Bronchial epithelial cell (primary cell): ENCODE measurements at places on chromosomes 12 and 14.

- DNase-seq: no peak
Measured at GRCh38 chr12:118549510-118549980, 173.2 kb downstream of the SUDS3 start.

GRCh38 chr14:103733651-103734050 lies 18.0 kb downstream of the ZFYVE21 start:
- DNase-seq: peak; percentile 57

- DNase-seq: no peak
Measured at GRCh38 chr14:103488960-103489359, 33.7 kb downstream of the CKB start.

DNA sequence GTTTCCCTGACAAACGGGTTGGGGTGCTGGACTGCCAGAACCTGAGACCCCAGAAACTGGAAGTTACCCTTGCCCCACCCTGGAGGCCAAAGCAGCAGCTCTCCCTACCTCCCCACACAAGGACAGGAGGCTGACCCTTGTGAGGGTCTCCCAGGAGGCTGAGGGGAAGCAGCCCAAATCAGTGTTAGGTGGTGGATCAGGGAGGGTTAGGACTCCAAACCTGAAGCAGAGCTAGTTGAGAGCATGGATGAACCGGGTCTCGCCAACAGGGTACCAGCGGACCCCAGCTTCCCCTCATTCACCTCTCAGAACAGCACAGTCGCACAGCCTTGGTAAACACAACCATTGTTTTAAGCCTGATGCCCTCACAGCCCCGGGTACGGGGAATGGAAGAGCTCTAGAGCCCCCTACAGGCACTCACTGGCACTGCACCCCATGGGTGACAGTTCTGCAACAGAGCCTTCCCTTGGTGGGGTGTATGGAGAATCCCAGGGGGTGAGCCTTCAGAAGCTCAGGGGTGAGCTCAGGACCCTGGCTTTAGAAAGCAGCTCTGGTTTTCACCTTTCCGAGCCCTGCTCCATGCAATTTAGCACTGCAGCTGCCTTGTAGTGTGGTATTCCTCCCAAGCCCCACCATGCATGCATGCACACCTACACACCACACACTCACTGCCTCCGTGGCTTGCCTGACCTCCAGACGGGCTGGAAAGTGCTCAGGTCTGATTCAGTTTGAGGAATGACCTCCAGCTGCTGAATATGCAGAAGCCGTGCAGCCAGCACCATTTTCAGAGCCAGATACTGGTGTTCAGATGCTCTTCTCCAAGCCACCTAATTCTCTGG lies 11.2 kb downstream of the ESRRB start:
- peak; percentile 35 for DNase-seq

- no peak for DNase-seq
Measured at GRCh38 chr12:96994900-96995299, 87.8 kb downstream of the NEDD1 start.

DNA sequence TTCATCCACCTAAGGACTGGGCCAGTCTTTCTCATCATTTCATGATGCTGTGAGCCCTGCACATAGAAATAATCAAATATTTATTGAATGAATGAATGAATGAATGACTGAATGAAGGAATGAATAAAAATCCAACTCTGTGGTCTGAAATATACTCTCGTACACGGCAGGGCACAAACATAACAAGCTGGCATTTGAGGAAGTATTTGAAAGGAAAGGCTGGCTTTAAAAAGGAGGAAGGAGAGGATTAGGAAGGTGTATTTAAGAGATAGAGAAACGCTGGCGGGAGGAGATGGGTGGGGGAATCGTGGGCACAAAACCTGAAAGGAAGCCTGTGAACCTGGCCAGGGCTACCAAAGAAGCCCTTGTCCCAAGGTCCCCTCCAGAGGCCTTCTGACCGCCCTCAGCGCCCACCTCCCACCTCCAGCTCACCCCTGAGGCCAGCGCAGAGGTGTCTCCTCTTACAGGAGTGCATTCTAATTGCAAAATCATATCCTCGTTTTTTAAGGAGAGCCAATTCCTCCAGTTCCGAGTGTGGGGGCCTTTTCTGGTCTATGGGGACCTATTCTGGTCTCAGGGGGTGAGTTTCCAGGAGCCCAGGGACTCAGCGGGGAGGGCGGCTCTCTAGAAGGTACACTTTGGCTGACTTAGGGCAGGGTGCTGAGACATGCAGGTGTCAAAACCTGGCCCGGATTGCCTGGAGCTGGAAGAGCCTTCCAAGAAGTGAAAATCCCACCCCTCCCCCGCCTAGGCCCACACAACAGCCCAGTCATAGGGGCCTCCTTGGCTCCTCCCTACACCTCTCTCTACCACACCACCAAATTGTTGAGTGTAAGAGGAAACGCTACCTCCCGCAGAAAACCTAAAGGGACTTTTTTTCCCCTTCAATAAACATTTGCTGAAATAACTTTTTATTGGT lies 8.7 kb upstream of the JDP2 start:
- DNase-seq: peak; percentile 37

DNA sequence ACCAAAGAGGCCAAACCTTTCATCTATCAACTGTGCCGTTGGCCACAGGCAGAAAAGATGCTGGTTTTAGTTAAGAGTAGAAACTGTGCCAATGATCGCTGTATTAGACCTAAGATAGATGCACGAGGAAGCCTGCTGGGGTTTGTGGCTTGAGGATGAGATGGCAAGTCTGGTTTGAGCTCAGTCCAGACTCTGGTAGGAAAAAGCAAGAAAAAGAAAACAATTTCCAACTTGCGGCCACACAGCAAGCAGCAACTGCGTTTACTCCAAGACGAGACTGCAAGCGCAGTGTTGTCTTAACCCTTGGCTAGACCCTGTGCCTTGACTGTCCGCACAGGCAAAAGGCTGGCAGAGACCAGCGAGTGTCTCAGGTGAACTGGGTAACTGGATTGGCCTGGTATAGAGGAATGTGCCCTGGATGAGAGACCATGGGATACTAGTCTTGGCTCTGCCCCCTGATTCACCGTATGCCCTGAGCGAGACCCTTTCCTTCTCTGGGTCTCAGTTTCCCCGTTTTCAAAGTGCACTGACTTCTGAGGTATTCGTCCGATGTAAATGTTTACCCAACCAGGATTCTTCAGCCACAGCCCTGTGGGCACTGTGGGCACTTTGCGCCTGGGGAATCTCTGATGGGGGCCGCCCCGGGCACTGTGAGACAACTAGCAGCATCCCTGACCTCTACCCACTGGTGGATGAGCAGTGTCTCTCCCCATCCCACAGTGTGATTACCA lies 113.4 kb downstream of the DICER1 start:
- no peak for DNase-seq

DNA sequence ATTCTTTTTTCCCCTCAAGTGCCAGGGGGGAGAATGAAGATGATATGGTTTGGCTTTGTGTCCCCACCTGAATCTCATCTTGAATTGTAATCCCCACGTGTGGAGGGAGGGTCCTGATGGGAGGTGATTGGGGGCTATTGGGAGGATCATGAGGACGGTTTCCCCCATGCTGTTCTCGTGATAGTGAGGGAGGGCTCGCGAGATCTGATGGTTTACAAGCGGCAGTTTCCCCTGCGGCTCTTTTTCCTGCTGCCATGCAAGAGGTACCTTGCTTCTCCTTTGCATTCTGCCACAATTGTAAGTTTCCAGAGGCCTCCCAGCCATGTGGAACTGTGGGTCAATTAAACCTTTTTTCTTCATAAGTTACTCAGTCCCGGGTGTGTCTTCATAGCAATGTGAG lies 173.7 kb downstream of the CAND1 start:
- no peak for DNase-seq

DNA sequence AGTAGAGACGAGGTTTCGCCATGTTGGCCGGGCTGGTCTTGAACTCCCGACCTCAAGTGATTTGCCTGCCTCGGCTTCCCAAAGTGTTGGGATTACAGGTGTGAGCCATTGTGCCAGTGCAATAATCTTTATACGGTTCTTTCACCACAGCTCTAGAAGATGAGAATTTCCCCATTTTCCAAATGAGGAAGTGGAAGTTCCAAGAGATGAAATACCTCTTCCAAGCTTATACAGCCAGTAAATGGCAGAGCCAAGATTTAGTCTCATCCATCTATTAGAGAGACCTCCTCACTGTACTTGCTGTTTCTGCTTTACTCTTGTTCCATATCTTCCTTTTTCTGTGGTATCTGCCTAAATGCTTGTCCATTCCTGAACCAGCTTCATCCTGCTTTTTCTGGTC lies 3.1 kb upstream of the LMNTD1 start:
- no peak for DNase-seq

DNA sequence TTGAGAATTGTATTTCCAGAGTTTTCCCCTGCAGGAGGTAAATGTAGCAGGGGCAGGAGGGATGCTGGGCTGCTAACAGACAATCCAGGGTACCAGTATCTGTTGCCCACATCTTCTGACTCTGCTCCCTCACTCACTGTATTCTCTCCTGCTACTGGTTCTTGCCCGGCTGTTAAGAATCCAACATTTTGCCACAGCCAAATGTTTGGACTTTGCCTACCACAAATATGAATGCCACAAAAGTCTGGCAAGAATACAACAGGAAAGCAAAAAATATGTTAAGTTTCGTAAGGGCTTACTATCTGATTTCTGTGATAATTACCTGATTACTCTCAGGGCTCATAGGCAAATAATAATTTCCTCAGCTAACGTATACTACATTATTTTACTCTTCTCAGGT lies 160.0 kb downstream of the BCAT1 start:
- no peak for DNase-seq

- no peak for DNase-seq
Measured at GRCh38 chr14:37490607-37491006, 104.4 kb downstream of the FOXA1 start.

- DNase-seq: no peak
Measured at GRCh38 chr12:33710548-33710947, 270.9 kb upstream of the SYT10 start.

DNA sequence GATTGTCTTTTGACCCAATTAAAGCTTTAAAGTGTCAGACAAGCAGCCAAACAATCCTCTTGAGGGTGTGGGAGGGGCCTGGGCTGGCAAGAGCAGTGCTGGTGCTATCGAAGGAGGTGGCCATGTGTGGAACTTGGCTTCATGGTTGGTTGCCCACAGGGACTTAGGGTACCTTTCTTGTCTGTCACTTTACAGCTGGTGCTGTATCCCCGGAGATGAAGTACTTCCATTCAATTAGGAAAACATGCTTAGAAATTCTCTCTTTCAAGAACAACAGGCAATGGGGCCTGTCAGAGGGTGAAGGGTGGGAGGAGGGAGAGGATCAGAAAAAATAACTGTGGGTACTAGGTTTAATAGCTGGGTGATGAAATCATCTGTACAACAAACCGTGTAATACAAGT lies 86.5 kb downstream of the DAAM1 start:
- peak; percentile 63 for DNase-seq

- no peak for DNase-seq
Measured at GRCh38 chr12:42097971-42098370, 46.7 kb downstream of the GXYLT1 start.

GRCh38 chr12:57514720-57515407 lies 5.5 kb downstream of the DDIT3 start:
- DNase-seq: no peak

DNA sequence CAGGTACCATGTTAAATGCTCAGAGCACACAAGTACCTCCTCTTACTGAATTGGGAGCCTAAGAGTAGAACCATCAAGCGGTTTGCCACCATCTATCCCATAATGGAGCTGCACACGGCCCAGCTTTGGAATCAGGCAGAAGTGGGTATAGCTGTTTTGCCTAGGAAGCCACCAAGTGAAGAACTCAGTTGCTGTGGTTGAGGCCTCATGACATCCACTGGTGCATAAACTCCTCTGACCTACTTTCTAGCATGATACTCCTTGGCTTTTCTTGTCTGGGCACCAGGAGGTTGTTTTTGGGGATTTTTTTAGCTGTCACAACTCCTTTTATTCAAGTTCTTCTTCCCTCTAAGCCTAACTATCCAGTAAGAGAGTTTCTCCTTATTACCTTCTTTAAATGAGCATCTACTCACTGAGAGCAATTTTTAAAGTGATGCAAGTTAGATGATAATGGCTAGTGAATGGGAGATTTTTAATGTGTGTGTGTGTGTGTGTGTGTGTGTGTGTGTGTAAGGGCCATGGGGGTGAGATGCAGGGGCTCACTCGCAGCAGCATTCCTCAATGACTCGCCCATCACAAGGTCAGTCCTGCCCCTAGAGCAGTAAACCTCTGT lies 20.9 kb upstream of the KRAS start:
- DNase-seq: no peak
